ENCODE measurements at places on chromosomes 2 and 18.

GRCh38 chr2:177733-178132 is 86.1 kb downstream of the SH3YL1 start:
- no peak for DNase-seq

- no peak for DNase-seq
These were observed 14.8 kb upstream of the LGALSL start for GRCh38 chr2:64439194-64439593.

GRCh38 chr2:28071221-28071620 is 180.7 kb downstream of the BABAM2 start:
- no peak for DNase-seq

DNA sequence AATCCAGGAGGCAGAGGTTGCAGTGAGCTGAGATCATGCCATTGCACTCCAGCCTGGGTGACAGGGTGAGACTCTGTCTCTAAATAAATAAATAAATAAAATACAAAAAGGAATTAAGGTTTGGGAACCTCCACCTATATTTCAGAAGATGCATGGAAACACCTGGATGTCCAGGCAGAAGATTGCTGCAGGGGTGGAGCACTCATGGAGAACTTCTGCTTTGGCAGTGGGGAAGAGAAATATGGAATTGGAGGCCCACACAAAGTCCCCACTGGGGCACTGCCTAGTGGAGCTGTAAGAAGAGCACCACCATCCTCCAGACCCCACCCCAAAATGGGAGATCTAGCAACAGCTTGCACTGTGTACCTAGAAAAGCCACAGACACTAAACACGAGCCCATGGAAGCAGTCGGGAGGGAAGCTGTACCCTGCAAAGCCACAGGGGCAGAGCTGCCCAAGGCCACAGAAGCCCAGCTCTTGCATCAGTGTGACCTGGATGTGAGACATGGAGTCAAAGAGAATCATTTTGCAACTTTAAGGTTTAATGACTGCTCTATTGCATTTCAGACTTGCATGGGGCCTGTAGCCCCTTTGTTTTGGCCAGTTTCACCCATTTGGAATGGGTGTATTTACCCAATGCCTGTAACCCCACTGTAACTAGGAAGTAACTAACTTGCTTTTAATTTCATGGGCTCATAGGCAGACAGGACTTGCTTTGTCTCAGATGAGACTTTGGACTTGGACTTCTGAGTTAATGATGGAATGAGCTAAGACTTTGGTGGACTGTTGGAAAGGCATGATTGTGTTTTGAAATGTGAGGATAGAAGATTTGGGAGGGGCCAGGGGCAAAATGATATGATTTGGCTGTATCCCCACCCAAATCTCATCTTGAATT is 265.3 kb downstream of the ZEB2 start:
- DNase-seq, result no peak

- DNase-seq, result peak; percentile 84
These were observed at the start of gene TMEM214 for GRCh38 chr2:27032495-27033252. Gene TMEM214 (plus strand): TSS chr2:27032965. CDS start chr2:27033016, 51 bp downstream.

GRCh38 chr2:177353187-177353478 is 39.4 kb upstream of the AGPS start:
- DNase-seq, result no peak

GRCh38 chr2:168130346-168130745 is 117.0 kb downstream of the STK39 start:
- DNase-seq, result no peak

DNA sequence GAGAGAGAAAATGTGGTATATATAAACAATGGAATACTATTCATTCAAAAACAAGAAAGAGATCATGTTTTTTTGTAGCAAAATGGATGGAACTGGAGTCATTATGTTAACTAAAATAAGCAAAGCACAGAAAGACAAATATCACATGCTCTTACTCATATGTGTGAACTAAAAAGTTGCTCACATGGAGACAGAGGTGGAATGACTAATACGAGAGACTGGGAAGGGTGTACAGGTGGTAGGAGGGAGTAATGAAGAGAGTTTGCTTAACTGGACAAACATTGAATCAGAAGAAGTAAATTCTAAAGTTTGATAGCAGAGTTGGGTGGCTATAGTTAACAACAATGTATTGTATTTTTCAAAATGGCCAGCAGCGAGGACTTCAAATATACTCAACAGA is 1080.7 kb upstream of the CHAC2 start:
- no peak for DNase-seq

- peak; percentile 86 for DNase-seq
These were observed 9.8 kb upstream of the ZNF397 start for GRCh38 chr18:35231052-35231451.

Measured in CD4-positive, alpha-beta T cell treated with Interleukin-6 for 4 hours (primary cell).